ENCODE measurements at places on chromosomes 3 and 15. TPM values are rescaled to one million over a fixed set of nuclear protein-coding genes. Genes with fewer than 3 reads are reported as not detected.

- no peaks in the 10 kb centered on the region for H3K4me1 ChIP-seq
- H3K4me3 ChIP-seq = no peak overlapping the region
- no peak overlapping the region for H3K27ac ChIP-seq
These were observed 165.1 kb upstream of the UBE2E1 start for GRCh38 chr3:23640471-23641146.

The MST1R gene
- total RNA-seq = 1.8 TPM

- no peaks in the 10 kb centered on the region for H3K27me3 ChIP-seq
- no peak overlapping the region for H3K4me3 ChIP-seq
- H3K4me1 ChIP-seq = no peaks in the 10 kb centered on the region
These were observed 89.8 kb downstream of the THBS1 start for GRCh38 chr15:39670687-39671086.

The DZIP1L gene
- 3.0 TPM for total RNA-seq

The CHL1 gene
- 2.6 TPM for total RNA-seq

The GOLGA6A gene
- total RNA-seq = not detected

The TIGIT gene
- 0.77 TPM for total RNA-seq

Measured in heart left ventricle (tissue), 16 donors.